ENCODE measurements at places on chromosomes 1 and 21.

DNA sequence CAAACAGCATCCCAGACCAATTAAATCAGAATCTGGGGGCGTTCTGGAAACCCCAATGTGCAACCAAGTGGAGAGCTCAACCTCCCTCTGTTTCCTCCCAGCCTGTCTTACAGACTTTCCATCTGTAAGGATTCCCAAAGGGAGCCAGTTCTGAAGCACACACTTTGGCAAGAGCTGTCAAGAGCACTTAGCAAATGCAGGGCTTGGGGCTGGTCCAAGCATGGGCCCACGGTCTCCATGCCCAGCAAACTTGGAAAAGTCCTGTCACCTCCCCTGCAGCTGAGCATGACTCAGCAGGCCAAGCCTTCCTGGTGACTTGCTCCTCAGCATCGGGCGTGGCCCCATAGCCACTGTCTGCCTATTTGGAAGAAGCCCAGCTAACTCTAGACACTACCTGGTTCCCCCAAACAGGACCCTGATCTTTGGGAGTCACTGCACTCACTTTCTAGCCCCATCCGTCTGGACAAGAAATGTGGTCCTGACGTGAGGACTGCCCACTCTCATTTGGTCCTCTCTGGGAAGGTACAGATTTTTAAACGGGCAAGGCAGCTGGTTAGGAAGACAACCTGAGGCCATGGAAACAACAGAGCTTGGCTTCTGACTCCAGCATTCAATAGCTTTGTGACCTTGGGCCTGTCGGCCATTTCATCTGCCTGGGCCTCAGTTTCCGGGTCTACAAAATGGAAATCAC lies 16.9 kb downstream of the SLC2A1 start:
- DNase-seq: peak; percentile 78

DNA sequence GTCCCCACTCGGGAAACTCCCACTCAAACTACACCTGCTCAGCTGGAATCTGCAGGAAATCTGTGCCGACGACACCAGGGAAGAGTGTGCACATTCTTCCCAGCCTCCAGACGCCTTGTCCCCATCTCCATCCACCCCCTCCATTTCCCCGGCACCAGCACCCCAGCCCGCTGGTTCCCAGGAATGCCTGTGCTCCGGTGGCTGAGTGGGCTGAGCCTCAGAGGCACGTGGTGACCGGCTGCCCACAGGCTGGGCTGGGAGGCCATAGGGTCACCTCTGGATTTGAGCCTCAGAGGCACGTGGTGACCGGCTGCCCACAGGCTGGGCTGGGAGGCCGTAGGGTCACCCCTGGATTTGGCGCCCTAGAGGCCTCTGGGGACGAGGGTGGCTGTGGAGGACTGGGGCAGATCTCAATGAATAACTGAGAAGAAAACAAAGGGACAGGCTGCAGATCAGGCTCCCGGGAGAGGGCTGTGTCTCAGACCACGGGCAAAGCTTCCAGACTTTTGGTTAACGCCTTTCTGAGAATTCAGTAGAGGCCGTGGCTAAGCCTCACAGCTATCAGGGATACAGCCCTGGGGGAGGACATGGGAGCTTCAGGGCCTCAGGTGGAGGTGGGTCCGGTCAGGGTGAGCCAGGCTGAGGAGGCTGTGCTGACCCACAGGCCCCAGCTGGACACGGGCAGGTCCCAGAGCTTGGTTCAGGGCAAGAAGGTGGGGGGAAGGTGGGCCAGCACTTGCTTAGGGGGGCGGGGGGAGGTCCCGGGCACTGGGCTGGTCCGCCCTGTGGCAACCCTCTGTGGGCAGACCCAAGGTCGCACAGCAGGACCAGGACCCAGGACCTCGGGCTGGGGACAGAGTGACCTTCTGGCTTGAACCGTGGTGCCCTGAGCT lies 17.3 kb upstream of the TTLL10 start:
- DNase-seq: no peak

DNA sequence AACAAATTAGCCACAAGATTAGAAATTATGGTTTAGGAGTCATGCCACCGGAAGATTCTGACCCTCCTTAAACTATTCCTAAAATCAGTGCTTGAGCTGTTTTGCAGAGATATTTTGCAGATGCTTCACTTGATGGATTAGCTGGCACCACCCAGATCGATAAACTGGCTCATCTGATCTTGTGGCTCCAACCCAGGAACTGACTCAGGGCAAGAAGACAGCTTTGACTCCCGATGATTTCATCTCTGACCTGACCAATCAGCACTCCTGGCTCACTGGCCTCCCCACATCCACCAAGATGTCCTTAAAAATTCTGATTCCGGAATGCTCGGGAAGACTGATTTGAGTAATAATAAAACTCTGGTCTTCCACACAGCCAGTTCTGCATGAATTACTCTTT lies 221.6 kb downstream of the RHOU start:
- DNase-seq: no peak

DNA sequence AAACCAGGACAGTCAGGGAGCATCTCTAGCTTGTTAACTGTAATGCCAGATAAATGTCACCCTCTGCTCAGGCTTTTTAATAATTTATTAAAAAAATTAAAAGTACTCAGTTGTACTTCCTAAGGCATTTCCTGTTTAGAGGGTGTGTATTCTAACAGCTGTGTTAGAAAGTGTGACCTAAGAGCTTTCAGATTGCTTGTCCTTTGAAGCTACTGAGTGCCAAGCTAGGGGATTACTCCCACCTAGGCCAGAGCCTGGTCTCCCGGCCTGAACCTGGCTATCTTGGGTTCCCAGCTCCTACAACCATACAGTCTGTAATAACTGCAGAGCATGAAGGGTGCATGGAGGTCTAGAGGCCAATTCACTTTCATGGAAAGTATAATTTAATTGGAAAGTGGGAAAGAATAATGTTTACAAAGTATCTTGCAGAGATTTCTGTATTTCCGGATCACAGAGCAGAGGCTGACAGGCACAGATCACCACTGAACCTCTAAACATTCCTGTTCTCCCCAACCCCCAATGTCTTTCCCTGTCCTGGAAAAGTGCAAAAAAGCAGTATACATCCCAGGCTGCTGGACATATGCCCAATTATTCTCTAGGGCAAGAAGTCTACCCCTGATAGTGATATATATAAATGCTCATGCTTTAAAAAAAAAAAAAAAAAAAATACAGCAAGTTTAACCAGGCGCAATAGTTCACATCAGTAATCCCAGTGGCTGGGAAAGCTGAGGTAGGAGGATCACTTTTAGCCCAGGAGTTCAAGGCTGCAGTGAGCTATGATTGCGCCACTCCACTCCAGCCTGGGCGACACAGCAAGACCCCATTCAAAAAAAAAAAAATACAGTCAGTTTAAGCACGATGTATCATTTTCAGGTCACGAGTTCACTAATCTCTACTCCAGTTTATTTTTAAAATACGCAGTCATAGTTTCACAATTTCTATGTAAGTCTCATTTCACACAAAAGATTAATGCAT lies 36.7 kb upstream of the RAP1A start:
- DNase-seq: no peak
